ENCODE measurements at places on chromosomes 2 and 18. TPM values are rescaled to one million over a fixed set of nuclear protein-coding genes. Genes with fewer than 3 reads are reported as not detected.

Gene LIMS3
- total RNA-seq, result 6.9 TPM

Gene DOK6
- total RNA-seq, result 26.5 TPM

Gene IL1RL1
- total RNA-seq, result 1.1 TPM

Gene GREB1
- total RNA-seq, result 14.4 TPM

Gene NDC80
- 13.6 TPM for total RNA-seq

Gene MXD1
- 5.4 TPM for total RNA-seq

Gene LBX2
- total RNA-seq, result 0.33 TPM

Gene BMP10
- not detected for total RNA-seq

Gene PRADC1
- 38.0 TPM for total RNA-seq

- no peak for DNase-seq
Observed at GRCh38 chr2:88560619-88561307, 66.5 kb downstream of the EIF2AK3 start.

- no peak for DNase-seq
Observed at GRCh38 chr18:79326413-79327198, 69.1 kb upstream of the NFATC1 start.

GRCh38 chr2:229179628-229180027, 91.5 kb downstream of the PID1 start:
- DNase-seq, result no peak

- DNase-seq, result no peak
Observed at GRCh38 chr2:15205562-15205961, 355.6 kb downstream of the NBAS start.

GRCh38 chr2:86350751-86351150, 13.3 kb upstream of the REEP1 start:
- DNase-seq, result no peak

DNA sequence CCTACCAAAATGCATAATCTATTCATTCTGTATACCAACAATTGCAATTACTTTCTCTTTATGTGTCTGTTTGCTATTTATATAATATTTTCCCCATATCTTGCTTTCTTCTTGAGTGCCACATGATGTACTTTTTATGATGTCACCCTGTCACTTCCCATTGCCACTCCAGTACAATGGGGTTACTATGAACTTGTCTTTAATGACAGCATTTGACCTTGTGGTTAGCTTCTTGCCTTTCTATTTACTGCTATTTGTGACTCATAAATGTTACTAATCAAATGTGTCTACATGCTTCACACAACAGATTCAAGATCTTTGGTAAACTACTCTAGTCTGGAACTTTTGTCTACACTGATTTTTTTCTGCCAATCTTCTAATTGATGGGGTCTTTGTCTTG, 486.3 kb downstream of the NR4A2 start:
- no peak for DNase-seq

DNA sequence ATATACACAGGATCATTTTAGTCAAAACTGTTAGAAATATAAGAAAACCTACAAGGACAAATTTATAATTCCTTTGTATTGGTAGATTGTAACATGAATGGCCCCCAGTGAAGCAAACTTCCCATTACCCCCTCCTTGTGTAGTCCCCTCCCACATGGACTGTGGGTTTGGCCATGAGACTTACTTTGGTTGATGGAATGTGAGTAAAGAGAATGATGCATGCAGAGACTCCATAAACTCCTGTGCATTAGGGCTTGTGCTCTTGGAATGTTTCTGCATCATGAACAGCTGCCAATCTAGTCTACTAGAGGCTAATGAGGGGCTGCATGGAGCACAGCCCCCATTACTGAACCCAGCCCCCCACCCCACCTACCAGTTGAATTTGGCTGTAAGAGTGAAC, 8.3 kb upstream of the TGFA start:
- no peak for DNase-seq

DNA sequence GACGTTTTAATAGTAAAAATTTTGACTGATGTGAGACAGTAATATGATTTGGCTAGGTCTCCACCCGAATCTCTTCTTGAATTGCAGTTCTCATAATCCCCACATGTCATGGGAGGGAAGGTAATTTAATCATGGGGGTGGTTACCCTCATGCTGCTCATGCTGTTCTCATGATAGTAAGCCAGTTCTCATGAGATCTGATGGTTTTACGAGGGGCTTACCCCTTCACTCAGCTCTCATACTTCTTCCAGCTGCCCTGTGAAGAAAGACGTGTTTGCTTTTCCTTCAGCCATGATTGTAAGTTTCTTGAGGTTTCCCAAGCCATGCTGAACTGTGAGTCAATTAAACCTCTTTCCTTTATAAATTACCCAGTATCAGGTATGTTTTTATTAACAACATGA, 327.0 kb upstream of the CDH7 start:
- no peak for DNase-seq

DNA sequence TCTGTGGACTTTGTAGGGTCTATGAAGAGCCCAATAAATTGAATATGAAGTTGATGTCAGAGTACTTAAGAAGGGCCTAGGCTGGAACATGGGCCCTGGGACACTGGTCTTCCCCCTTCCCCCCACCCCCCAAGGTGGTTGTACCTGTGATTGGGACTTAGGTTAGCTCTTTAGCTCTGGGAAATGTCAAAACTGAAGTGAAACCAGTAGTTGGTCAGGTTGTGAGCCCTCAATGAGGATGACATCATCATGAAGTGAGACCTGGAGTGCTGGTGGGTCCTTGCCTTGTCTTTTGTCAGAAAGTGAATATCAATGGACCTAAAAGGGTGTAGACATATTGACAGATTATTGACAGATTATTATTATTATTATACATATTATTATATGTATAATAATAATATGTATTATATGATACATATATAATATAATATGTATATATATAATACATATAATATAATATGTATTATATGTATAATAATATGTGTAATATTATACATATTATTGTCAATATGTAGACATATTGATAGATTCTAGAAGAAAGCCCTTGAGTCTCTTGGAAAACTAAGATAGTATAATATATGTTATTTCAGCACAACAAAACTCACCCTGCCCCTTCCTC, 5.4 kb downstream of the MARS2 start:
- no peak for DNase-seq

GRCh38 chr18:75204269-75204731, 4.6 kb downstream of the PTGR3 start:
- DNase-seq, result no peak

DNA sequence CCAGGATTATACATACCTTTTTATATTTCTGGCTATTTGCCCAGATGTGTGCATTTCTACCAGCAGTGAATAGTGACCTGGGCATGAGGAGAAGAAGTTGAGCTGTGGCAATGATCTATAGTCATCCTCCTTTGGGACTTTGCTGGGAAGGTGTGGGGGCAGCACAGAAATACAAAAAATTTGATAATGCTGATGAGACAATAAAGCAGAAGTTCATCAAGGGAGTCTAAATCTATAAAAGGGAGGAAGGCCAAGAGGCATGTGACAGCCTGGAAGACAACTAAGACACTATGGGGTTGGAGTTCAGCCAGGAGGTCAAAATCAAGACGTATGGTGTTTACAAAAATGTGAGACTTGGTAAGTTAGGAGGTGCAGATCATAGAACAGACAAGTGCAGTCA, 52.2 kb downstream of the FSHR start:
- DNase-seq, result no peak

GRCh38 chr18:74230922-74231714, 60.6 kb downstream of the CYB5A start:
- no peak for DNase-seq

GRCh38 chr2:100344433-100344832, 22.1 kb upstream of the LONRF2 start:
- DNase-seq, result no peak

- DNase-seq, result no peak
Observed at GRCh38 chr18:59570101-59570775, 127.0 kb downstream of the CCBE1 start.

DNA sequence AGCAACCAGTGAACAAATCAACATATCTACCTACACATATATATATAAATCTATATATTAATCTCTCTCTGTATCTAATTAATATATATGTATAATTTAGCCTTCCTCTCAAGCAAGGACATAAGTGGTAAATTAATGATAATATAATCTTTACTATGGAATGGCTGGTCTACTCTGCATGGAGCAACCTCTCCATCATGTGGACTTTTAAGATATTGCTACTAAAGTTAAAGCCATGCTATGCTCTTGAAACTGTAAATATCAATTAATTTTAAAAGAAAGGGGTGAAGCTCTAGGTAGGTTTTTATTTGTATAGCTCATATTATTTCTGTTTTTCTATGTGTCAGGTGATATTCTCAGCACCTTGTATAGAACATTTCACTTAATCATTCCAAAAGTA, 147.0 kb downstream of the PPP1R1C start:
- no peak for DNase-seq

Measured in spinal cord (tissue), 10 donors.